Fibroblast of upper back skin (primary cell): ENCODE measurements at places on chromosomes 16 and 17.

DNA sequence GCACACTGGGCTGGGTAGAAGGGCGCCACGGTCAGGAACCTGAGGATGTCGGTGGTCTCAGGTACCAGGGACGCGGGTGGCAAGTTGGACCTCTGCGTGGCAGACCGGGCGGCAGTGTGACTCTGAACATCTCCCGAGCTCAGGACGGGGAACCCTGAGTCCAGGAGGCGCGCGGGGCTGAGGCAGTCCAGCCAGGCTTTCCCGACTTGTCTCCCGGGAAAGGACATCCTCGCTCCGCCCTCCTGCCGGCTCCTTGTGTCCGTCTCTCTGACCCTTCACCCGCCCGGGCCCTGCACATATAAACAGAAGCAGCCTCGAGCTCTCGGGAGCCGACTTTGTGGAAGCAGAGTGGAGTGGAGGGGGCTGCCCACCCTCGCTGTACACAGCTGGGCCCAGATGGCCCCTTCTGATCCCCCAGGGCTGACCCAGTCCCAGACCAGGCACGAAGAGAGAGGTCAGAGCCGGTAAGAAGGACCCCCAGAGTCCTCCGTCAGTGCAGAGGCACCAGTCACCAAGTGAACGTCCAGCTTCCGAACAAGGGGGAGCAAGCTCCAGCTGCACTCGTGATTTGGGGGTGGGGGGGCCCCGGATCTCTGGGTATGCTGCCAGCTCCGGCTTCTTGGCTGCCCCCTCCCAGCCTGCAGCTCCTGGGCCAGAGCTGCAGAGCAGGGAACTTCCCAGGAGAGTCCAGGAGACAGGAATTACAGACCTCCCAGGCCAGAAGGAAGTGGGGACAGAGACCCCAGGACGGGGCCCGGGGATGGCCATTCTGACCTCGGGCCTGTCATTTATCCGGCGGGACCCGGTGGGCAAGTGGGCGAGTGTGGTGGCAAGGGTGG, 8.5 kb upstream of the P2RX1 start:
- no peak for DNase-seq

DNA sequence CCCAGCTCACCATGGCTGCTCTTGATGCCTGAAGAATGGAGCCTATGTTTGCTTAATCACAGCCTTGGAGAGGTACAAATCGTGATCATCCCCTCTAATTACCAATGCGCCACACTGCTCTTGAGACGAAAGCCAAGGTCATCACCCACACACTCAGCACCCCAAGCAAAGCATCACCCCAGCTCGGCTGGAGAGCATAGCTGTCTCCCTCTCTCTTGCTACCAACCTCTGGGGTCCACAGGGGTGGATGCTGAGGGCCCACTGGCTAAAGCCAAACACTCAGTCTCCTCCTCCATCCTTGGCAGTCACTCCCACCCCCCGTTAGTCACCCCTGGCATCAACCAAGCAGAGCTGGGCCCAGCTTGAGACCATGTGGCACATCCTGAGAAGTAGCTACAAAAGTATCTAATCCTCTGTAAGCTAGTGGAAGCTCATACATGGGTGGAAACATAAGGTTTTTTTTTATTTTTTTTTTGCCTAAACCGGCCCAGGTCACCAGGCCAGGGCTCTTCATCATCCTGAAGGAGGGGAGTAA, 44.8 kb downstream of the PIMREG start:
- DNase-seq, result no peak

DNA sequence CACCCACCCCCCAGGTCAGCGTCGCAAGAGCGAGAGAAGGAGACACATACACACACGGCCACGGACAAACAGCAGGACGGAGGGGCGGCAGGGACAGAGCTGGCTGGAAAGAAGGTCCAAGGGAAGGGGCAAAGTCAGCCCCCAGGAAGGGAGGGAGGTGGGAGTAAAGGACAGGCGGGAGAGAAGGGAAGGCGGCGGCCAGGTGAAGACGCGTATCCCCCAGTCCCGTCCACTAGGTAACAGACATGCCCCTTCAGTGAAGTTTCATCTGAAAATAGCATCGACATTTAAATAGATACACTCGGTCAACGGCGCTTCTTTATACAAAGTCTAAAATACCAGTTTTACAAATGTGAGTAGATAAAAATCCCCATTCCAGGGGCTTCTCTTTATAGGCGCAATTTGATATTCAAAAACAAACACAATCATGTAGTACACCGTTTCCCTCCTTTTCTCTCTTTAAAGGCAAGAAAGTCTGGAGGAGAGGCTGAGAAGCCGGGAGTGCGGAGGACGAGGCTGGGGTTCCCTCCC, 4.5 kb downstream of the CBX8 start:
- no peak for DNase-seq

- DNase-seq, result no peak
Observed at GRCh38 chr17:30556374-30557332, 79.4 kb downstream of the GOSR1 start.

GRCh38 chr16:68764862-68765261, 27.8 kb downstream of the CDH1 start:
- no peak for DNase-seq

- peak; percentile 62 for DNase-seq
Observed at GRCh38 chr17:46154151-46154816, 38.9 kb downstream of the KANSL1 start.

DNA sequence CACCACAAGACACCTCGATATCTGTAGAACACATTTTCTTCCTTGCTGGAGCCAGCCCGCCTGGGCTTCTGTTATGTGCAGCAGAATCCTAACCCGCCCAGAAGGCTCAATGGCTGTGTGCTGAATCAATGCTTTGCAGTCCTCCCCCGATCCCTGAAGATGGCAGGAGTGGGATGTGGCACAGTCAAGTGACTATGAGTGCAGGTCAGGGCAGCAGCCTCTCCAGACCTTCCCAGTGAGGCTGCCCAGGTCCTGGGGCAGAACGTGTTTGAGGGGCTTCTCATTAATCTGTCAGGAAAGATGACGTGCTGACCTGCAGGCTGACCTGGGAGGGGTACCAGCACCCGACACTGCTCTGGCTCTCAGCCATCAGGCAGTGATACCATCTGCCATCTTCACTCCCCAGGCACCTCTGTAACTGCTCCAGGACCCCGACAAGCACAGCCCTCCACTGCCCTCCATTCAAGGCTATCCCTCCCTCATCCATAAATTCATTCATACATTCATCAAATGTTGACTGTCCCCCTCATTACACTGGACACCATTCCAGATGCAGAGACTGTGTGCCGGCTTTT, 35.2 kb downstream of the LRRC75A start:
- DNase-seq, result no peak

DNA sequence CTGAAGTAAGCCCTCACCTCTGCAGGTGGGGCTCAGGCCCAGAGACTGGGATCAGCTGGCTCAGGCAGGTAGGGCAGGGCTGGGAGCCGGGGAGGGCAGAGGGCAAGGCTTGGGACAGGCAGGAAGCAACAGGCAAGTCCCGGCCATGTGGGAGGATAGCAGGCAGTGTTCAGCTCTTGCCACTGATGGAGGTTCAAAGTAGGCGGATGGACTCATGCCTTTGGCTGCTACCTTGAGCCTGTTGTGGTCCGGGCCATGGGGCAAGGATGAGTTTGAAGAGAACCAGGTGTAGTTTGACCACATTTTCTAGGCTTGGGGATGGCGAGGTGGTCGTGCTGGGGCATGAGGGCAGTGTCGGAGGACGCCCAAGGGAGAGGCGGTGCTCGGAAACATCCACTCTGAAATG, 2.7 kb downstream of the PRCD start:
- no peak for DNase-seq

DNA sequence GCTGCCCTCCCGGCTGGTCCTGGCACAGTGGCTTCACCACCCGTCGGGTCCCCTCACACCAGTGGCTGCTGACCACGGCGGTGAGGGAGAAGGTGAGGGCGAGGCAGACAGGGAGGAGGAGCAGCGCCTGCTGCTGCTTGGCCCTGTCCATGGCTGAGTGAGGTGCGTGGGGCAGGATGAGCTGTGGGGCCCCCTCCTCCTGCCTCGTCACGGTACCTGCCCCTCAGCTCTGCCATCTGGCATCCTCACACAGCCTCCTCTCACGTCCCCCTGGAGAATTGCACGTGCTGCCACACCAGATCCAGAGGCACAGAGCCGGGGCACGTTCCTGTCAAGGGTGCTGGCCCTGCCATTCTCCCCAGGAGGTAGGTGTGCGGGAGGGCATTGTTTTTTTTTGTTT, at the start of gene GSG1L2:
Gene GSG1L2, minus strand, starts transcription at position 159 of the 400 bp plus-strand sequence. Its CDS starts 8 bp downstream, at position 151.
- DNase-seq, result no peak

- no peak for DNase-seq
Observed at GRCh38 chr17:30203471-30203981, 32.0 kb downstream of the SLC6A4 start.

DNA sequence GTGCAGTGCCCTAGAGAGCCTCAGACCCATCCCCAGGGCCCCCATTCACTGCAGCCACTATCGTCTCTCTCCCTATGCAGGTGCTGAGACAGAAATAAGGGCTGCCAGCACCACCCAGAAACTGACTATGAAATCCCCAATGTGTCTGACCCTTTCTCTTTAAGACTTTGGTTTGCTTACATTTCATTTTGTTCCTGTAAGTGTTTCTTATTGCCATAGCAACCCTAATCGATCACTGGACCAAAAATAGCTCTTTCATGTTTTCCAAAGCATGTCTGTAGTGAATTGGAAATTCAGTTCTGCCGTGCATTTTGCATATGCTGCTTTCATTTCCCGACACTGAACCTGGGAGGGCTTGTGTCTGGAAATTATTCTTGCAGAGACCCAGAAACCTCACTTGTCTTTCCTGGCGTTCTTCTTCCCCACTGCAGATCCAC, 148.7 kb upstream of the NOL11 start:
- no peak for DNase-seq

DNA sequence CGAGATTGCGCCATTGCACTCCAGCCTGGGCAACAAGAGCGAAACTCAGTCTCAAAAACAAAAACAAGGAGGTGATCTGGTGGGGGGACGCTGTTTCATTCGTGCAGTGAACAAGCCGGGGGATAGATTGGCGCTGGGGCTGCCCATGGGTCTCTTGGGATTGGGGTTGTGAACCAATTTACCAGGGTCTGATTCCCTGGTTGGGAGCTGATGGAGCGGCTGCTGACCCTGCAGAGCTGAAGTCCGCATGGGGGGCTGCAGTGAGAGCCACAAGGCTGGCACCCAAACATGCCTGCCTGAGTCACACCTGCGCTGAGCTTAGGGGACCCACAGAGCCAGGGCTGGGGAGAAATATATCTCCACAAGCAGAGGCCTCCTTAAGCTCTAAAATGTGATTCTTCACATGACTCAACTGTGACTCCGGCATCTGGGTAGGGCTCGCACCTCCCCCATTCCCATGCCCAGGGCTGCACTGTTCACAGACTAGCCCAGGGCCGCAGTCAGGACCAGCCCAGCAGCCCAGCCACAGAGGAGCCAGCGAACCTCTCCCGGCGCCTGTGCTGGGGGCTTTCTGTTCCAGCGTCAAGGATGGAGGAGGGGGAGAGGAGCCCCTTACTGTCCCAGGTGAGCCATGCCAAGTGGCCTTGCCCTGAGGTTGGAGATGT, 5.0 kb downstream of the TSPAN10 start:
- DNase-seq, result peak; percentile 72

DNA sequence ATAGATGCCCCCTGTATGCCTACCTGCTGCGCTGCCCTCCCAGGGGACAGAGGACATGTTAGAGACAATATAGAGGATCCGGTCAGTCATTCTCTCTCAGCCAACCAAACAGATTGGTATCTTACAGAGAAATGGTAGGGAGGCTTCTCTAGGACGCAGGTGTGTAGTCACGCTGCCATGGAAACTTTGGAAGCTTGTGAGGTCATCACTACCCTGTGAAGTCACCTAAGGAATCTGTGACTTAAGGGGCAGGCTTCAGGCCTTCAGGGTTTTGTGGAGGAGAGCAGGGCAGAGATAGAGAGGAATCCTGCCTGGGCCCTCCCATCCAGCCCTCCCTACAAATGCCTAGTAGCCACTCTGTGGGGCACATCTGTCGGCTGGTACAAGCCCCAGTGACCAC, at the start of gene DPEP2NB:
Gene DPEP2NB, minus strand, starts transcription at position 231 of the 400 bp plus-strand sequence. Its CDS starts 141 bp downstream, at position 90.
- DNase-seq, result no peak

GRCh38 chr17:29010129-29010528, 4.3 kb upstream of the SEZ6 start:
- no peak for DNase-seq

GRCh38 chr16:67264866-67265265, 14.5 kb upstream of the PLEKHG4 start:
- DNase-seq, result no peak

DNA sequence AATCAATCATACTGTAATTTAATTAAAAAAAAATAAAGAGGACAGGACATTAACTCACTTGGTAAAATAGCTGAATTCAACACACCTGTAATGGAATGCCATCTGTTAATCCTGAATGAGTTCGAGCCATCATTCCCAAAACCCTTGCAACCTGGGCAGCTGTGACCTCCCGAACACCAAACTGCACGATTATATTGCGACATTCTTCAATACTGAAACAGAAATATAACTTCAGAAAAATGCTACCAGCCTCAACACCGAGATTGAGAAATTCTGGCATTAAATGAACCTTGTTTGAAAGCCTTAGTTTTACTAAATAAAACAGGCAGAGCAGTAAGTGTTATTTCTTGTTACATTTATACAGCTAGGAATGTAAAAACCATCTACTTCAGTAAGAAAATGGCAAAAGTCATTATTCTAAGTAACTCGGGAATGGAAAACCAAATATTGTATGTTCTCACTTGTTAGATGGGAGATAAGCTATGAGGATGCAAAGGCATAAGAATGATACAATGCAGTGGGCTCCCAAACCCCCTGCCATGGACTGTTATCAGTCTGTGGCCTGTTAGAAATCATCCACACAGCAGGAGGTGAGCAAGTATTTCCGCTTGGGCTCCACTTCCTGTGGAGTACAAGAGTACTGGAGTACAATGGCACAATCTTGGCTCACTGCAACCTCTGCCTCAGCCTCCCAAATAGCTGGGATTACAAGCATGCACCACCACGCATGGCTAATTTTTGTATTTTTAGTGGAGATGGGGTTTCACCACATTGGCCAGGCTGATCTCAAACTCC, 46.5 kb downstream of the CNOT1 start:
- no peak for DNase-seq

GRCh38 chr17:39144416-39144840, 7.0 kb downstream of the PLXDC1 start:
- DNase-seq, result peak; percentile 94

DNA sequence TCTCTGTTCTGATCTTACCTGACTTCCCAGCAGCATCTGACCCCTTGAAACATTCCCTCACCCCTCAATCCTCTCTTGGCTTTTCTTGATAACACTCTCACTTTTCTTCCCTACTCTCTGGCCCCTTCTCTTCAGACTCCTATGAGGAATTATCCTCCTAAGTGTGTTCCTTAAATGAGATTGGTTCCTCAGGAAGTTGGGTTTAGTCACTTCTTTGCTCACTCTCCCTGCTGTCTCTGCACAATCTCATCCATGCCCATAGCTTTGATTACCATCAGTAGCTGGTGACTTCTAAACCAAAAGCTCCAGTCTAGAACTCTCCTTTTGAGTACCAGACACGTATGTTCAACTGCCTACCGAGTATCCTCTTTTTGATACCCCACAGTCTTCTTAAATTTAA, 13.0 kb downstream of the MED24 start:
- no peak for DNase-seq
